ENCODE measurements at places on chromosomes 7 and 10.

DNA sequence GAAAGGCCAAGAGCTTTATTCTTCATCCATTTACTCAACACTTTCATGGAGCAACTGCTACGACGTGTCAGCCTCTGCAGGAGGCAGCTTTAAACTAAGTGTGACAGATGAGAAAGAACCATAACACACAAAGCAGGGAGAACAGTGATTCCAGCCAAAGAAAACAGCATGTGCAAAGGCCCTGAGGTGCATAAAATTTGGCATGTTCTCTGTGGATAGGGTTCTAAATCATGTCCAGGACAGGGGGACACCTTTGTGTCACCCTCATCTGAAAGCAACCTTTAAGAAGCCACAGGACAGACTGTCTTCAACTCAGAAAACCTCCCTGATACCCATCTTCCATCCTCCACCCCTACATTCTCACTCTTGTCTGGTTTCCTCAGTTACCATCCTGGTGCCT is 116.6 kb downstream of the KCNMA1 start:
- no peak for DNase-seq

GRCh38 chr10:77279207-77279606 is 358.4 kb downstream of the KCNMA1 start:
- DNase-seq, result no peak

DNA sequence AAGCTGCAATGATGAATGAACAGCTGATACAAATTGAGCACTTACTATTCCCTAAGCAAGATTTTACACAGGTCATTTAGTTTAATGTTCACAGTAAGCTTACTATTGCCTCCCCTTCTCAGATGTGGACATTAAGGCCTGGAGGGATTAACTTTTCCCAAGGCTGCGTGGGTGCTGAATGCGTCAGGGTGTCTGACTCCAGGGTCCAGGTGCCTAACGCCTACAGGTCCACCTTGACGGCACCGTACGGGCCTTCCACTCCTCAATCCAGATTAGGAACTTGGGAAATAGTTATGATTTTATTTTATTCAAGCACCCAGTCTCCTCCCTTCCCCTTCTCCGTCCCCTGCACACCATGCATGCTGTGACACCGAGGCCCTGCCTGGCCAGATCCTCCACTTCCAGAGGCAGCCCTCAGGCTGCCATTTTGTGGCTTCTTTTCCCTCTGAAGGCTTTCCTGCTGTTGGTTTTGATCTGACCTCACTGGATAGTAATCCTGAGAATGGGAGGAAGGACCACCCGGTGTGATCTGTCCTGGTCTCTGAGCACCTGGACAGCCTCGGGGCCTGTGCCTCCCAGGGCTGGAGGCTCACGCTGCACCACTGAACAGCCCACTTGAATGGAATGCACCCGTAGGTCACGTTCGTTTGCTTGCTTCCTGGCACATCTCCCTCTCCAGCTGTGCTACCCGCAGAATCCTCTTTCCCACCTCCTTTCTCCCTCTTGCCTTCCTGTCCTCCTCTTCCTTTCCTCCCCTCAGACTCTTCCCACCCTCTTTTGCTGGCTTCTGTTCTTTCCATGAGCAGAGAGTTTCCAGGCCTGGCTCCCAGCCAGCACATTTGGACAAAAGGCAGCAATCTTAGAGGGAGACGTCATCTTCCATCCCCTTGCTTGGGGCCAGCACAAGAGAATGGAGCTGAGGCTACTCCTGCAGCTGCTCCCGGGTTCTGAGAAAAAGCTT is 14.4 kb downstream of the DENND2A start:
- DNase-seq, result no peak

- DNase-seq, result no peak
These were observed 426.4 kb upstream of the ZMIZ1 start for GRCh38 chr10:78642269-78642816.

DNA sequence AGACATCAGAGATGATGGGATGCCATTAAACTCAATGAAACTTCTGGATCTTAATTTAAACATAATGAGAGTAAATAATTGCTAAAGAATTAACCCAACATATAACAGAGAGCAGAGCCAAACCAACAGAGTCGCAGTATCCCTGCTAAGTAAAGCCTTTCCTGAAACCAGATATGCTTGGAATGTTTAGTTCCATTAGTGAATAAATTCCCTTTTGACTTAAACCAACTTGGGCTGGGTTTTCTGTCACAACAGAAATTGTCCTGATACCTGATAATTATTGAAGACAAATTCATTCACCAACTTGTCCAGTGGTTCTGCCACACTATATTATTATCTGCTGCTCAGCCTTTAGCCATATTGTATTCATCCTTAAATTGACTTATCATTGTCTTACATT is 286.7 kb downstream of the FZD1 start:
- DNase-seq, result no peak

DNA sequence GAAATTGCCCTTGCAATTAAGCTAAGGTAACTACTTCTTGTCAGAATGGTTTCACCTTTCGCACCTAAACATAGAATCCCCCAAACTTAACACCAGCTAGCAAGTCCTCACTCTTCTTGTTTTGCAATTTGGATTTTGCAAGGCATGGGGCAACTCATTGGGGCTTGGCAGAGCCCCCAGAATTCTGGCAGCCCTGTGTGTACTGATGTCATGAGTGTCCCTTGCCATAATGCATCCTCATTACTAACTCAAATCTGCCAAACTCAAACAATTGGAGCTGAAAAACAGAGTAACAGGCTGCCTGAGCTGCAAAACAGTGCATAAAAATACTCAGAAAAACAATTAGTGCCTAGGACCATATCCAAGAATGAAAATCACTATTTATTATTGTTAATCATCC is 7.9 kb upstream of the XPNPEP1 start:
- peak; percentile 30 for DNase-seq

- no peak for DNase-seq
These were observed 107.0 kb downstream of the PTPN20 start for GRCh38 chr10:47018026-47018735.

DNA sequence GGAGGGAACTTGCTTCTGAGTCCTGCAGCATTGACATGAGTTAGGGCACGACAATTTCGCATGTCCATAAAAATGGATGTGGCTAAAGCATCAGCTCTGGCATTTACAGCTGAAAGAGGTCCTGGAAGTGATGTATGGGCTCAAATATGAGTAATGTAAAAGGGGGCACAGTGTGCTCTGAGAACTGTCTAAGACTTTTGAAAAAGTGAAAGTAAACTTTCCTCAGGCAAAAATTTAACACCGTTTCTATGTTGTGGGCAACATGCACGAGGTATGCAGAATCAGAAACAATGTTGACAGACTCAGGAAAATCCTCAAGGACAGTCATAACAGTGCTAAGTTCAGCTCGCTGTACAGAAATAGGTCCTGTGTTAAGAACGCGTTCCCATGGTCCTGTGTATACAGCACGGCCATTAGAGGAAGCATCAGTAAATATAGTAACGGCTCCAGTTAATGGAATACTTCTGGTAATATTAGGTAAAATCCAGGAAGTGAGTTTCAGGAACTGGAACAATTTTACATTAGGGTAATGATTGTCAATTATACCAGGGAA is 37.9 kb upstream of the AKR1C2 start:
- DNase-seq, result no peak

GRCh38 chr7:134669845-134670373 is 23.3 kb downstream of the BPGM start:
- peak; percentile 58 for DNase-seq

- no peak for DNase-seq
These were observed 9.8 kb upstream of the RTKN2 start for GRCh38 chr10:62278441-62278910.

GRCh38 chr10:12533151-12533550 is 183.8 kb downstream of the CAMK1D start:
- DNase-seq, result no peak

DNA sequence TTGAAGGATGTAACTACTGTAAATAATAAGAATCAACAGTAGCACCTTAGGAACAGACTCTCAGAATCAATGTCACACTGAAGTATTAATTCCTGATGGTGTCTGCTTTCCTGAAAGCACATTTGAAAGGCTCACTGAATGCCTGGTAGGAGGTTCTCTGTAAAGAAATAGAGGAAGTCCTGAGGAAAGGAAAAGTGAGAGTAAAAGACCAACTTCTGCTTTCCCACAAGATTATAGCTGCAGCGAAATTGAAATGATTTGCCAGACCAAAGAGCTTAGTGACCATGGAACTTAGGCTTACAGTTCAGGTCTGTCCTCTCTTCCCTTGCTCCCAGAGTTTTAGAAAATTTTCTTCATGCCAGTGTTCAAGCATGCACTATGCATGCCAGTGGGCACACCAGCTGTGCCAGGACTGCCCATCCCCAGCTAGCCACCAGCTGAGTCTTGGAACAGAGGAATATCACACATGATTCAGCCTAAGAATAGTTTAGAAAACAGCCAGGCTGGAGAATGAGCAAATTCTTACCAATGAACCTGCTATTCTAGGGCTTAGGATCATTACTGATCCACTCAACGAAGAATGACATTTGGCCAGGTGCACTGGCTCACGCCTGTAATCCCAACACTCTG is 123.2 kb downstream of the HERPUD2 start:
- DNase-seq, result peak; percentile 67

DNA sequence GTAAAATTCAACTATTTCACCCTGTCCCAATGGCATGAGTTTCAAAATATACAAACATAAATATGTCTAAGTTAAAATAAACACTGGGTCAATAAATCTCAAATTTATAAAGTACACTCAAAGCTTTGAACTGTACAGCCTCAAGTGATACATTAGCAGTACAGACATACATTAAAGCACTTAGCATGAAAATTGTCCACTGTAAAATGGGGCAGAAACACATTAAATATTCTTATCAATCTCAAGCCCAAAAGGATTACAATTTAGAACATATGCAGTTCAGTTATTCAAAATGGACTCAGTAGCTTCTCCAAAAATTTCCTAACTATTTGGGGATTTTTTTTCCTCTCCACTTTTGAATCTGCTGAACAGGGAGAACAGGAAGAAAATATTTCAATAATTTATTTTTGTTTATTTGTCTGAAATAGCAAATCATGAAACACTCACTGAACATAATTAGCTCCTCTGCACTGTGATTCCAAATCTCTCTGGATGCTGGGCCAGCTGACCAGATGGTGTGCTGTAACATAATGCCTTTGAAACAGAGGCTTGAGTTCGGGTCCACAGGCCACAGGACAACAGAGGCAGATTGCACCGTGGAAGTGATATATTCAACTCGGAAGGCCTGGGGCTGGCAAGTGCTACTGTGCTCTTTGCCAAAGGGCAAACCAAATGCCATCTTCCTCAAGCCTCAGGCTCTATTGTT is 248.9 kb upstream of the LRRN3 start:
- no peak for DNase-seq

DNA sequence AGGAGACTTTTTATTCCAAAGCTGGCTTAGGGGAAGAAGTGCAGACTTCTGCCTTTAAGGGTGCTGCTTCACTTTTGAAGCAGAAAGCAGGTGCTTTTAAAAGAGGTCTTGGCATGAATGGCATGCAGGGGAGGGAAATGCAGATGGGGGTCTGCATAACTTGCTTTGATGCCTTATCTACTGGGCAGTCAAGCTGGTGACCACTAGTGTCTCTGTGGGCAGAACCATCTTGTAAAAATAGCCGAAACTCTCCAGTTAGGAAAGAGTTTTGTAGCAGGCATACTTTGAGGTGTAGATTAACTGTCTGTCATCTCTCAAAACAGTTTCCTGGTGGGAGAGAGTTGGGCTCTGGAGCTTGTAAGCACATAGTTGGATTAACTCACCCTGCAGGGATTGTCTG is 9.9 kb upstream of the CTNNA3 start:
- DNase-seq, result no peak

GRCh38 chr7:151306374-151306773 is 35.2 kb upstream of the NUB1 start:
- no peak for DNase-seq

GRCh38 chr10:59325116-59325515 is 37.2 kb downstream of the FAM13C start:
- DNase-seq, result no peak

- peak; percentile 64 for DNase-seq
These were observed 25.1 kb downstream of the CASP7 start for GRCh38 chr10:113704637-113705343.

GRCh38 chr10:66521506-66521905 is 404.3 kb upstream of the LRRTM3 start:
- DNase-seq, result no peak

GRCh38 chr10:105509517-105509916 is 868.4 kb downstream of the SORCS3 start:
- no peak for DNase-seq

- no peak for DNase-seq
These were observed 113.4 kb downstream of the FGFR2 start for GRCh38 chr10:121484816-121485215.

DNA sequence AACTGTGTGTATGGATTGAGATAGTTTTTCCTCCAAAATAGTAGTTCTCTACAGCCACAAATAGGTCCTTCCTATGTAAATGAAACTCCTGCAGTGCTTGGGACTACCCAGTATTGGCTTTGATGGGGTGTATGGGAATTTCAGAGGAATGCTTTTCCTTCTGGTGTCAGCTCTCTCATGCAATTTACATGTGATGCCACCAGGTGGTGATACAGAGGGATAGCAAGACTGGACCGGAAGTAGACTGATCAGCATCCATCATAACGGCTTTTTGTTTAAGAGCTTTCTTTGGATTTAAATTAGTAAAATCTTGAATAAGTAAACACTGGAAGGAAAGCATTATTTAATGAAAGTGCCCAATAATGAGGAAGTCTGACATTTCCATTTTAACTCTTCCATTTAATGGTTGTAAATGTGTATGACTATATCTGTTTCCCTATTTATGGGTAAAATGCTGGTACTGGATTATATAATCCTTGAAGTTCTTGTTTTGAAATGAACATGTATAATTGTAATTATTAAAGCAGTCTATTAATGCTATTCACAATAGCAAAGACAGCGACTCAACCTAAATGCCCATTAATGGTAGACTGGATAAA is 22.7 kb downstream of the DYNC1I1 start:
- peak; percentile 51 for DNase-seq

- no peak for DNase-seq
These were observed 112.1 kb downstream of the SGMS1 start for GRCh38 chr10:50511492-50512213.

DNA sequence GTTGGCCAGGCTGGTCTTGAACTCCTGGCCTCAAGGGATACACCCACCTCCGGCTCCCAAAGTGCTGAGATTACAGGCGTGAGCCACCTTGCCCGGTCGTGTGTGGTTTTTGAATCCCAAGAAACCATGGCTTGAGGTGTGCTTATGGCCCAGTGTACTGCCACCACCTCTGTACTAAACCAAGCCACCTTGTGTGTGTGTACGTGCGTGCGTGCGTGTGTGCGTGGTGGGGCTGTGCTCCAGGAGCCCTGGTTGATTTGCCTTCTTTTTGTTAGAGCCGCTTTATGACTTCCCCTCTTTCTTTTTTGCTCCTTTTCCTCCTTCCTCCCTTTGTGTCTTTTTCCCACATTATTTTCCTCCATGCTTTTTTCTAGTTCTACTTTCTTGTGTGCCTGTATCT is 121.4 kb downstream of the CAMK1D start:
- no peak for DNase-seq

DNA sequence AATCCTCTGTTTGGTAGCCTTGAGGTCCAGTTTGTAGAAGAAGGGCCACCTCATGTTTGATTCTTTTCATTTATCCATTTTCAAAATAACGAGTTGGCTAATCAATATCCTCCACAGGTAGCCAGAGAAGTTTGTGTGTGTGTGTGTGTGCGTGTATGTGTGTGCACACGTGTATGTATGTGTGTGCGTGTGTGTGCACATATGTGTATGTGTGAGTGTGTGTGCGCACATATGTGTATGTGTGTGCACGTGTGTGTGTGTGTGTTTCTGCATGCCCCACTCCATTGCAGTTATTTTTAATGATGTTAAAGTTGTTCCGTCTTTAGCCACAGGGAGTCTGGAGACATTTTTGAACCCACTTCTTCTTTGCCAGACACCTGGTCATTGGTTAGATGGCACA is 112.8 kb upstream of the PRKCQ start:
- no peak for DNase-seq

Data from NB4 (cell line).